ENCODE measurements at places on chromosomes 11 and 22.

DNA sequence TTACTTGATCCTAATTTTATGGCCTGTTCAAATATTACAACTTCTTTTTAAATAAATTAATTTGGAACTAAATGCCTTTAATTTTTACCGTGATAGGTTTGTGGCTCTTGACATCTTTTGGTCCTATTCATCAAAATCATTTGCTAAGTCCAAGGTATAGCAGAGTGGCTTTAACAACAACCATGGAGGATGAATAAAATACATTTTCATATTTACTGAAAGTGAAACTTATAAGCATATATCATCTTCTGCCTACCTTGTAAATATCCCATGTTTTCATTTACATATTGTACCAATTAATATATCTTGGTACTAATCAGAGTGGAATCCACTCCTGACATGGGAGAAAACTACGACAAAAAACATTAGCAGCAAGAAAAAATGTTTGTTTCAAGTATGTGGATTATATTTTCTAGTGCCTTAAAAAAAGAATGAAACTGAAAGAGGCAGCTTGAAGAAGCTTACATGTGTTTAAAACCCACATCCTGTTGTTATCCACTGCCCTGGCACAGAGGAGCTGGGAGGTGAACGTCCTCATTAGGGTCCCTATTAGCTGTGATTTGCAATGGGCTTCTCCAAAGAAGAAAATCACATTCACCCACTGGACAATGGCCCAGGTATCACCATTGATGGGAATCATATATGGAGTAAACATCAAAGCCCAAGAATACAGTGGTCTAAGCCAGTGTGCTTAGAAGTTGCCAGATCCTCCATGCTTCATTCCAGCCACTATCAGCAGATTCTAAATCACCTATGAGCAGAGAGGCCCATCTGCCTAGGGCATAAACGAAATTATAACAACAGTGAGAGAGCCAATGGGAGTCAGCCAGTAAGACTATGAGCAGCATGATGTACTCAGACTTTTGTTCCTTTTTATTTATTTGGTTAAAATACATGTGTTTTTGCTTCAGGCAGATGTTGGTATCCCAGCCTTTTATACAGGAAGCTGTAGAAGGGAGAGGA lies 84.7 kb downstream of the MAML2 start:
- DNase-seq: peak; percentile 67

DNA sequence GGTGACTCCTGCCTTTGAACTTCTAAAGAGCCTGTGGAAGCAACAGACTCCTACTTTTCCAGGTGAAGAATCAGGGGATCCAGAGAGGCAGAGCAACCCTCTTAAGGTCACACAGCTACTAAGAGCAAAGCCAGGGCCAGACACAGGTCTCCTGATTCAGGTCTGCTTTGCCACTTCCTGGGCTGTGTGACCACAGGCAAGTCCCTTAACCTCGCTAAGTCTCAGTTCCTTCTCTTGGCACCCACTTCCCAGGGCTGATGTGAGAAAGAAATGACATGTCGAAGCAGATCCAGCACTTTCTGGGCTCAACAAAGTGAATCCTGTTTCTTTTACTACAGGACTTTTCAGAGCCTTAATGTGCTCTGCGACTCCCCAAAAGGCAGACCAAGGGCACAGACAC lies 30.2 kb downstream of the UQCR10 start:
- peak; percentile 61 for DNase-seq

- no peak for DNase-seq
Observed at GRCh38 chr11:117315285-117316196, 515 bp downstream of the BACE1 start.

- no peak for DNase-seq
Observed at GRCh38 chr11:133563505-133564025, 31.3 kb upstream of the OPCML start.

GRCh38 chr11:65113839-65114238 lies 2.2 kb downstream of the TM7SF2 start:
- DNase-seq: peak; percentile 7

Measured in NB4 (cell line).